Activated CD8-positive, alpha-beta memory T cell treated with anti-CD3 and anti-CD28 coated beads for 1 hour (primary cell): ENCODE measurements at places on chromosomes 7 and 10.

GRCh38 chr7:48025624-48026023 lies 3.3 kb downstream of the SUN3 start:
- DNase-seq, result no peak

- no peak for DNase-seq
Observed at GRCh38 chr7:2046581-2047565, 185.9 kb downstream of the MAD1L1 start.

DNA sequence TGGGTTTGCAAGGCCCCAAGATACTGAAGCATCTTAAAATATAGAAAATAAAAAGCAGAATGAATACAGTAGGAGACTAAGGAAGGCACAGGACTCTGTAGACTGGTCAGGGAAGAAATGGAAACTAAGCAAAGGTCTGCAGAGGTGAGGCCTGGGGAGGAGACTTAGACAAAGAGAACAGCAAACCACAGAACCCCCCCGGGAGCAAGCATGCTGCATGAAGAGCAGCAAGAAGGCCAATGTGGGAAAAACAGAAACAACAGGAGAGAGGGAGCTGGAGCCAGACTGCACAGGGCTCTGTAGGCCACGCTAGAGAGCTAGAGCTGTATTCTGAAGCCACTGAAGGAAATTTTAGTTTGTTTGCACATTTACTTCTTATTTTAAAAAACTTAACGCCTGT lies 45.7 kb upstream of the ARID5B start:
- DNase-seq, result no peak

GRCh38 chr10:71605263-71605962 lies 114.2 kb downstream of the C10orf105 start:
- no peak for DNase-seq

- DNase-seq, result no peak
Observed at GRCh38 chr10:102779680-102780526, 36.2 kb downstream of the WBP1L start.
